AG04450 (cell line): ENCODE measurements at places on chromosomes 12 and 14.

DNA sequence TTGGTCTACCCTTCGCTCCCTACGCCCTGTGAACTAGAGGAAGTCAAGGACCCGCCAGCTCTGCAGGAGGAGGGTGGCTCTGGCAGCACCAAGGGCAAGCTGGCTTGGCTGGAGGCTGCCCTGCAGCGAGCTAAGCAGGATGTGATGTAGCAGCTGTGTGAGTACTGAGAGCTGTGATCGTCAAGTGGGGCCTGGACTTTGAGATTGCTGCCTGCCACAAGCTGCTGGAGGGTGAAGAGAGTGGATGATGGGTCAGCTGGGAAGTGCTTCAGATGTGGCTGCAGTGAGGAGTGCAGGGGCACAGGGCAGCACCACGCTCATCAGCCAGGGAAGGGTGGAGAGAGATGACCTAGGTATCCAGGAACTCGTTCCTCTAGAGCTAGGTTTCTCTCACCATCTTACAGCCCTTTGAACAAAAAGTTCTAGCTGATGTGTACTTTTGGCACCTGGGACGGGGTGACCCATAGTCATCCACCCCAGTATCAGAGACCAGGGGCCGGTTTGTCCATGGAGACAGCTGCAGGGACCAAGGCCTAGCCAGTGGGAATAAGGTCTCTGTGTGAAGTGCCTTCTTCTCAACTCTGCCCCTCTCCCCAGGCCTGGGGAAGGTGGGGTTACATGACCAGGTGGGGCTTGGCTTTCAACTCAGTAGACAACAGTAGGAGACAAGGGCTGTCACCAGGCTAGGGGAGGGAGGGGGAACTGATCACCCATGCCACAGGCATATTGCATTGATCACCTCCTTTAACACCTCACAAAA is 3.2 kb downstream of the KRT86 start:
- DNase-seq: no peak

- DNase-seq: no peak
Measured at GRCh38 chr14:80955416-80955941, at the start of gene TSHR. Gene TSHR (plus strand): TSS chr14:80955621. CDS start chr14:80955681, 60 bp downstream.

- DNase-seq: no peak
Measured at GRCh38 chr12:57625261-57626032, 7.6 kb downstream of the B4GALNT1 start.

DNA sequence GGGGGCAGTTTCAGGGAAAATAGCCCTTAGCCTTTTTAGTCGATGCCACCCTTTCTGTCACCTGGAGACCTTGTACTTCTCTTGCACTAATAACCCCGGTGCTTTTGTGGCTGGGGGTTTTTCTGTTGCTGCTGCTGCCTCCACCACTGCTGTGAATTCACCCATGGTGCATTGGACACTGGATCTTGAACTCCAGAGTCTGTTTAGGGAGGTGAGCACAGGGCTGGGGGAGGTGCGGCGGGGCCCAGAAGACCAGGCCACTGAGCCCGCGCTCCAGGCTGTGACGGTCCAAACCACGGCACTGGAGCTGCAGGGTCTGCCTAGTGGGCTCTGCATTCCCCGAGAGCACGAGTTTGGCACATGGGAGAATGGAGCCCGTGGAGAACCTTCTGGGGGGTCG is 100.6 kb downstream of the NINJ2 start:
- no peak for DNase-seq

DNA sequence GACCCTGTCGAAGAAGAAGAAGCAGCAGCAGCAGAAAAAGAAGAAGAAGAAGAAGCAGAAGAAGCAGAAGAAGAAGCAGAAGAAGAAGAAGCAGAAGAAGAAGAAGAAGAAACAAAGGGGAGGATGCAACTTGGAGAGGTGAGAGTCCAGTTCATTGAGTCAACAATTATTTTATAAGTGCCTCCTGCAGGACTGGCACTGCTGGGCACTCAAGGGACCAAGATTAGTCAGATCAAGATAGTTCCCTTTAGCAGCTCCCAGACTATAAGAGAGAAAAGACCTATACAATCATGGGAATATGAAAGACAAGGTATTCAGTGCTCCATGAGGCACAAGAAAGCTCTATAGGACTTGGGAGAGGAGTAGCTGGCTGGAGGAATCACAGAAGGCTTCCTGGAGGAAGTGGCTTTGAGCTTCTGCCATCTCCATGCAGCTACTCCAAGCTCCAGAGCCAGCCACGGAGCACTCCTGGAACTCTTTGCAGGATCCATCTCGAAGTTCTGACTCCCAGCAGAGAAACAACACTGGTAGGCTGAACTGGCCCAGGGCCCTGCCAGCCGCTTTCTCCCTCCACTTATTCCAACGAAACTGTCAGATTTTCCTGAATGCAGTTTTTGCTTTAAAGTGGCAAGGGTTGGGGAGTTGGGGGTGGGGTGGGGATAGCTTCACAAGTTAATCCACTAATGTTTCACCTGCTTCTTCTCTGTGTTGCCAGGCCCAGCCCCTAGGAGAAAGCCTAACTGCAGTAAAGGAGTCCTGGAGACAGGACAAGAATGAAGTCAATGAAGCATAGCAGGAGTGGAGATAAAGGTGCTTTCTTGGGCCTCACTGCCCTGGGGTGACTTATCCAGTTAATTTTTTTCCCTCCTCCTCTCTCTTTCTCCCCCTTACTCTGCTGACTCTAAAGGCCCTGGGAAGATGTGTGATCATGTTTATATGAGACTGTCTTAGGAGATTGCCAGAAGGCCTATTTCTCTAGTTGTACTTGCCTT is 140.1 kb upstream of the PARP11 start:
- DNase-seq: no peak

GRCh38 chr14:68363843-68364767 is 428.8 kb downstream of the ZFP36L1 start:
- no peak for DNase-seq

DNA sequence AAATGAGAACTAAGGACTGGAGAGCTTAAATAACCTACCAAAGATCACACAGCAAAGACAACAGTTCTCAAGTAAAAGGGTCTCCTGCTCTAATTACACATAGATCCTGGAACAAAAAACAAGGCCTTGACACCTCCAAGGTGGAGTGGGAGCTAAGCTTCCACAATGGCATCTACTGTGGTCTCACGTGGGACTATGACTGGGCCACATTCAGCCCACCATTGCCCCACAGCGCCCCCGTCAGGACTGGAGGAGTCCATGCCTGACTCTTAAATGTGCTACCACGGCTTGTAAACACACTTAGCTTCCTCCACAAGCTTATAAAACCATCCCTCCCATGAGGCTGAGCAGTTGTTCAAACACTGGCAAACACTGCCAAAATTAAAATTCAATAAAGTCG is 88.5 kb downstream of the GCH1 start:
- DNase-seq: no peak

GRCh38 chr12:153080-153746 is 60.7 kb downstream of the SLC6A12 start:
- no peak for DNase-seq

- no peak for DNase-seq
Measured at GRCh38 chr14:76053572-76054355, 68.2 kb downstream of the IFT43 start.

DNA sequence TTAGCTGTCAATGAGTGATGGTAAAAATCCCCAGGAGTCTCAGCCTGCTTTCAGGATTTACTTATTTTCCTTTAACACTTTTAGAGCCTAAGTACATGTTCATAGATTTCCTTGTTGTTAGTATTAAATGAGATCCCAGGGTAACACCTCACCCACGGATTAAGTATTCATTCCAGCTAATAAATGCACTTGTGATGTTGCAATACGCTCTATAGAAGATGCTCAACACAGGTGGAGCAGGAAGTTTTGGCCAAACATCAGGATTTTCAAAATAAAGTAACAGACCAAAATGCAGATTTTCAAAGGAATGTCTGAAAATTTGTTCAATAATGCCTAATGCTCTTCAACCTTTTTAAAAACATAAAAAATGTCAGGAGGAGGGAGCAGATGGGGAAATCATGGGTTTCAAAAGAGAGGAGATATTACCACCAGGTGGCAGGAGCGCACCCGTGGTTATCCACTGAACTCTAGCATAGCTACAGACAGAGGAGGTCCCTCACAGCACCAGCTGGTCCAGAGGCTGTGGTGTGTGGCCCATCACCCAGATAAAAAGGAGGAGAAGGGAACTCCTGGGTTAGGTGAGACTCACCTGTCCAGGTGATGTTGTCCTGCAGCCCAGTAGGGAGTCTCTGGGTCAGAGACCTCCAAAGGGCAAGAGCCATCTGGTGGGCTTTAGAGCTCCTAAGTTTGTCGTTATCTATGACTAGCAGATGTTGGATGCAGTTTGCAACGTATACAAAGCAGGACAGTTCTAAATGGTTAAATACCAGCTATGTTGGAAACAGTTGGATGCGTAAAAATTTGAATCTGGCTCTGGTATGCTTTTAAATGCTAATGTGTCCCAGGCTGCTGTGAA is 1158.4 kb upstream of the TMEM132C start:
- no peak for DNase-seq

- no peak for DNase-seq
Measured at GRCh38 chr14:87186737-87187136, 806.2 kb downstream of the GALC start.

DNA sequence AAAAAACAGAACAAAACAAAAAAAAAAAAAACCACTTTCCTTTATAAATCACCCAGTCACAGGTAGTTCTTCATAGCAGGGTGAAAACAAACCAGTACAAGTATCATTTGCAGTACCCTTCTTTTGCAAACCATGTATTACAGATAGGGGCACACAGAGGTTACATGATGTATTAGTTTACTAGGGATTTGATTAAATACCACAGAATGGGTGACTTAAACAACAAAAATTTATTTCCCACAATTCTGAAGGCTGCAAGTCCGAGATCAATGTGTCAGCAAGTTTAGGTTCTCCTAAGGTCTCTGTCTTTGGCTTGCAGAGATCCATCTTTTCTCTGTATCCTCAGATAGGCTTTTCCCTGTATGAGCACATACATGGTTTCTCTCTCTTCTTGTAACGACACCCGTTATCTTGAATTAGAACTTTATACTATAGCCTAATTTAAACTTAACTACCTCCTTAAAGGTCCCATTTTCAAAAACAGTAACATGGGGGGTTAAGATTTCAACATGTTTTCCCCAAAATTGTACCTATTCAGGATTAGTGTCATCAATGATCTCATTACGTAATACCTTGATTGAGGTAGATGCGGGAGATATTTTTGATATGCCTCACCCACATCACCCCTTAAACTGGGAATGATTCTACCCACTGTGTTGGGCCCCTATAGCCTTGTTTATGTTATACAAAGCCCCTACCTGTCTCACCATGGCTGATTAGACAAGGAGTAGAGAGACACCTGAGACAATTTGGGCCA is 3.5 kb upstream of the CEP128 start:
- DNase-seq: no peak

DNA sequence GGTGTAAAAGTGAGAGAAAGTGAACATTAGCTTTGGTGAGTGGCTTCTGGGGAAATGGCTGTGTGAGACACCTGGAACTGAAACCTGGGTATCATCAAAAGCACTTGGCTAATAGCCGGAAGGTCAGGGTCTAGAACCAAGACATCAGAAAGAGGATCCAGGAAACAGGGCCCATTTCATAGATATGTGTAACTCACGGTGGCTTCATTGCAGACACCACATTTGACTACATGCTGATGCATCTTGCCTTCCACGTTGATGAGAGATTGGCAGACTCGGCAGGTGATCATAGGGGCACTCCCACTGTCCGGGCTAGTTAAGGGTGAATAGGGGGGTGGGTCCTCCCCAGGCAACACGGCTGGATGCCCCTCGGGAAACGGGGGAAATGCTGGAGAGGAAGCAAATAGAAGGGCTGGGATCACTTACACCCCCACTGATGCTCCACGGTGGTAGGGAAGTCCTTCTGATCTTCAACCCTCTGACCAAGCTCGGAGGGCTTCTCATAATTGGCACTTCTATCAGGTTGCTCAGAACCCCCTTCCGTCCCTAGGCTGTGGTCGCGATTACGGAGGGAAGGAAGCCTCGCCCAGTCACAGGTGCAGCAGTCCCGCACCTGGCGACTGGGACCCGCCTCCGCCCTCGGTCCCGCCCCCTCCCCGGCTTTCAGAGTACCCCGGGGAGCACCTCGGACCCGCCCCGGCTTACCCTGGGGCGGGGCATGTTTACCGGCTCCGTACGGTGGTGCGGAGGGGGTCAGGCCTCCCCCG is 593 bp downstream of the PIP4P1 start:
- no peak for DNase-seq

DNA sequence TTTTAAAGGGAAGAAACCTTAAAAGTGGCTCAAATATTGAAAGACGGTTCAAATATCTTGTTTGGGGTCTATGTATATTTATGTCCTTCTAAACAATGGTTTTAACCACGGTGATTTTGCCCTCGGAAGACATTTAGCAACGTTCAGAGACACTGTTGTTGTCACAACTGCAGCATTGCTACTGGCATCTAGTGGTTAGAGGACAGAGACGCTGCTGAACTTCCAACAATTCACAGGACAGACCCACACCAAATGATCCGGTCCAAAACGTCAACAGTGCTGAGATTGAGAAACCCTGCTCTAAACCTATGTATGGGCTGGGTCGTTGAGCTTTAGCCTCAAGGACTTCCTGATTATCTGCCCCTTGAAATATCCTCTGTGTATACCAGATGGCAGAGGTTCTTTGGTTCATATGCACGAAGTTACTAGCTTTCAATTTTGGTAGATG is 1.7 kb downstream of the ANGEL1 start:
- DNase-seq: no peak

DNA sequence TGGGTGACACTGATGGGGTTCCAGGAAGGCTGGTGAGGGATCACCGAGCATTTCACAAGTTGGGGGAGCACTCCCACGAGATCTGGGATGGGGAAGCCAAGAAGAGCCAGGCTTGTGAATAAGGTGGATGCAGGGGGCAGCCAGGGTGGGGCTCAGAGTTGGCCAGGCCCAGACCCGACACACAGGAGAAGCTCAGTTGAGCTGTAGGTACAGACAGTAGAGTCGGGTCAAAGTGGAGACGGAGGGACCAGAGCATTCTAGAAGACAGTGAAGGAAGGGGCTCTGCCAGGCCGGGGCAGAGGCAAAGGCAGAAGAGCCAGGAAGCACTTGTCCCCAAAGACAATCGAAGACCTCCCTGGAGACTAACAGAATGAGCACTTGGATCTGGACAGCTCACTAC is 70.9 kb upstream of the BCL11B start:
- DNase-seq: no peak

- DNase-seq: no peak
Measured at GRCh38 chr12:102659200-102659911, 179.0 kb upstream of the IGF1 start.

DNA sequence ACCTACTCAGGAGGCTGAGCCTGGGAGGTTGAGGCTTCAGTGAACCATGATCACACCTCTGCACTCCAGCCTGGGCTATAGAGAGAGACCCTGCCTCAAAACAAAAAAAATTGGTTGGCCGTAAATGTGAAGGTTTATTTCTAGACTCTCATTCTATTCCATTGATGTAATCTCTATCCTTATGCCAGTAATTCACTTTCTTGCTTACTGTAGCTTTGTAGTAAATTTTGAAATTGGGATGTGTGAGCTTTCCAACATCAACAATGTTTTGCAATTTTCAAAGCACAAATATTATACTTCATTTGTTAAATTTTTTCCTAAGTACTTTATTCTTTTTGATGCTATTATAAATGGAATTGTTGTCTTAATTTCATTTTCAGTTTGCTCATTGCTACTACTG is 24.6 kb downstream of the LIN52 start:
- no peak for DNase-seq

- DNase-seq: no peak
Measured at GRCh38 chr14:102246071-102246470, 58.9 kb downstream of the MOK start.
